WTC11 (cell line): ENCODE measurements at places on chromosomes 7 and 10.

GRCh38 chr7:117158941-117159697, 163.7 kb downstream of the WNT2 start:
- H3K27ac ChIP-seq: no peak overlapping the region
- H3K36me3 ChIP-seq: no peaks in the 10 kb centered on the region
- H3K4me1 ChIP-seq: no peaks in the 10 kb centered on the region

GRCh38 chr7:44275146-44275545, 50.2 kb downstream of the CAMK2B start:
- no peaks in the 10 kb centered on the region for H3K36me3 ChIP-seq
- no peak overlapping the region for H3K4me3 ChIP-seq
- peaks cover 3% of the 10 kb centered on the region; the same call in 1 of the 2 replicates for H3K4me1 ChIP-seq

DNA sequence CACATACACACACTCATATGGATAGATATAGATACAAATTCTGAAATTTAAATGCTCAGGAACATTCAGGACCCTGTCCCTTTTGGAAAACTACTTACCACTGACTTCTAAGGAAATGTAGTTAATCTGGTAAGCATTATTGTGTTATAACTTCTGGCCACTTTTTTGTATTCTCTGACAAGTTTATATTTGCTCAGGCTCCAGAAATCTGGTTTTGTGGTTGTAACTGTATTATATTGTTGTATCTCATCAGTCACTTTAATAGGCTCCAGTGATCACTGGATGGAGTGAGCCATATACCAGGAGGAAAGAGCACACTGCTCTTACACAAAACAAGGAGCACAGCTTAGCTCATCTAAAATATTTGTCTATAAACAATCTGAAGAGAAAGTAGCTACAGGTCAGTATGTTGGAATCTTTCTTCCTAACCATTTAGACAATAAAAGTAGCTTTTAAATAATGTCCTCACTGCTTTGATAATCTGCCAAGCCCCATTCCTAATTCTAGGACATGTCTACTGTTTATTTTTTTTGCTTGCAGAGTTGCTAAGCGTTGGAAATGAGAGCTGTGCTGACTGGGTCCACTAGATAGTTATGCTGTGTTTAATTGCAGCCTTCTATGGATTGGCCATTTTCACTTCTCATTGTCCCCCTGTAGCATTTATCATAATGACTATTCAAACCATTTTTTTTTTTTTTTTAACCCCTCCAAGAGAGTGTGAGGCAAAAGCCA, 43.8 kb downstream of the SMNDC1 start:
- no peaks in the 10 kb centered on the region for H3K27me3 ChIP-seq
- H3K4me3 ChIP-seq: no peak overlapping the region
- DNase-seq: no peak
- peaks cover 7% of the 10 kb centered on the region for H3K36me3 ChIP-seq
- no peaks in the 10 kb centered on the region for H3K4me1 ChIP-seq
- no peak overlapping the region for H3K27ac ChIP-seq

GRCh38 chr7:116802746-116803152, 59.6 kb upstream of the CAPZA2 start:
- no peak overlapping the region for H3K4me3 ChIP-seq
- H3K27me3 ChIP-seq: no peaks in the 10 kb centered on the region
- peaks cover 19% of the 10 kb centered on the region for H3K4me1 ChIP-seq
- no peak for DNase-seq
- peak overlapping the region; percentile 89; the same call in 1 of the 2 replicates for H3K27ac ChIP-seq

DNA sequence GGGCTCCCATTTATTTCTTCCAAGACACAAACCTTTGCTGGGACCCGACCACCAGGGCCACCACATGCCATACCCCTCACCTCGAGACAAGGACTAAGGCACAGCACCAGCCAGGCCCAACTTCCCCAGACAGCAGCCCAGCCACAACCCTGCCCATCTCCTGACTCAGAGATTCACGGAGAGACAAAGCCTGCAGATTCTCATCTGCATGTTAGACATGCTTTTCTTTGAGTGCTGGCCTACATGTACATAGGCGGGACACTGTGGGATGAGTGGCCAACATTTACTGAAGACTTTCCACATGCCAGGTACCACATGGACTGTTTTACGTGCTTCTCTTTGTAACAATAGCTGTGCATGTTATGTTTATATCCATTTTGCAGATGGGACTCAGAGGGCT, 221.3 kb upstream of the ZMIZ1 start:
- no peaks in the 10 kb centered on the region for H3K4me1 ChIP-seq
- DNase-seq: no peak
- H3K27me3 ChIP-seq: peaks cover 3% of the 10 kb centered on the region; the same call in 1 of the 2 replicates
- no peak overlapping the region for H3K4me3 ChIP-seq
- no peak overlapping the region for H3K27ac ChIP-seq
- no peaks in the 10 kb centered on the region for H3K36me3 ChIP-seq

- no peaks in the 10 kb centered on the region for H3K36me3 ChIP-seq
- H3K4me1 ChIP-seq: 0 out of 2 replicates have a peak, but pooled peaks cover 3% of the 10 kb centered on the region
- no peak overlapping the region for H3K27ac ChIP-seq
- H3K27me3 ChIP-seq: no peaks in the 10 kb centered on the region
Observed at GRCh38 chr10:79385392-79385795, 38.1 kb downstream of the PPIF start.

DNA sequence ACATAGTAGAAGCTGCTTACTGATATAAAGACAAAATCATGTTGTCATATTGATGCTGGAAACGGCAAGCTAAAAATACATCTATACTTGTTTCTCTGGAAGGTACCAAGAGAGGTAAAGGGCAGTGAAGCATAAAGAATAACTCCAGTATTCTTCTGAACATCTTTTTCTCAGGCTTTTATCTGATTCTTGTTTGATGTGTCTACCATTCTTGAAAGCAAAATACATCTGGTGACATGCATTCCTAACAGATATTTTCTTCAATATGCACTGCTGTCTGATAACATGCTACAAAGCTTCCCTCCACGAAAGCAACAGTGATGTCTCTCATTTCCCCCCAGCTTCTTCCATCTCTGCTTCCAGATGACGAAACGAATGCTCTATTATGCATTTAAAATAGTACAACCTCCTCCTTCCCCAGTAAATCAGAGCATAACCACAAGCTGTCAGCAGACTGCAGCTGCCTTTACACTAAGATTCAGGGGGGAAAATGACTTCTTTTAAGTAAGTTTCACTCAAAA, 100.8 kb downstream of the ARHGAP21 start:
- no peak overlapping the region for H3K4me3 ChIP-seq
- no peak for DNase-seq
- H3K4me1 ChIP-seq: no peaks in the 10 kb centered on the region

DNA sequence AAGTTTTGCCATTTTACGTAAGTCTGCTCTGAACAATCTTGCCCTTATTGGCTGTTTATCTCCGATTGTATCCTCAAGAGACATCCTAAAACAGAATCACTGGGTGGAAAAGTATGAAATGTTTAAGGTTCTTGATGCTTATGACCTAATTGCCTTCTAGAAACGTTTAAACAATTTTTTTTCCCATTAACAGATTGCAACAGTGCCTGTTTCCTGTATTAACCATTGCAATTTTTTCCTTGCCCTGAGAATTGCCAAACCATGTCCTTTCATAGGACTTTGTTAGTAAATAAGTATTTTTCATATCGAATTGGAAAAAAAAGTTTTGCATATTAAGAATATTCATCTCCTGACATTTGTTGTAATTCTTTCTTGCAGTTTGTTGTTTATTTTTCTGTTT, 639.8 kb downstream of the INHBA start:
- no peak overlapping the region for H3K4me3 ChIP-seq
- peaks cover 21% of the 10 kb centered on the region for H3K4me1 ChIP-seq
- no peak for DNase-seq
- peaks cover 1% of the 10 kb centered on the region for H3K36me3 ChIP-seq
- no peak overlapping the region for H3K27ac ChIP-seq

DNA sequence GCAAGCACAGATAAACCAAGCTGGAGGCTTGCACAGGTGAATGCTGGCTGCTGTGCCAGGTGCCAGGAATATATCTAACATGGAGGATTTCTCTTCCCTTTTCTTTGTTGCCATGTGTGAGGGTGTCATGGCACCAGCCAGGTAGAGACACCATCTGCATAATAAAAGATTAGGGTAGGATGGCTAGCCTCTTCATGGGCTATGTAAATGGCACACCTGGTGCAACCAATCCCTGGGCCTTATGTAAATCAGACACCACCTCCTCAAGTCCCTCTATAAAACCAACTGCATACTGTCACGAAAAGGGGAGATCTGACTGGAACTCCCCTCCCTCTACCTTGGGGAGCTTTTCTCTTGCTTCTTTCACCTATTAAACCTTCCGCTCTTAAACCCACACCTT, 322.5 kb upstream of the POM121L12 start:
- H3K4me3 ChIP-seq: no peak overlapping the region
- H3K27ac ChIP-seq: no peak overlapping the region
- no peaks in the 10 kb centered on the region for H3K27me3 ChIP-seq
- peaks cover 16% of the 10 kb centered on the region for H3K4me1 ChIP-seq
- no peak for DNase-seq
- peaks cover 8% of the 10 kb centered on the region for H3K36me3 ChIP-seq

DNA sequence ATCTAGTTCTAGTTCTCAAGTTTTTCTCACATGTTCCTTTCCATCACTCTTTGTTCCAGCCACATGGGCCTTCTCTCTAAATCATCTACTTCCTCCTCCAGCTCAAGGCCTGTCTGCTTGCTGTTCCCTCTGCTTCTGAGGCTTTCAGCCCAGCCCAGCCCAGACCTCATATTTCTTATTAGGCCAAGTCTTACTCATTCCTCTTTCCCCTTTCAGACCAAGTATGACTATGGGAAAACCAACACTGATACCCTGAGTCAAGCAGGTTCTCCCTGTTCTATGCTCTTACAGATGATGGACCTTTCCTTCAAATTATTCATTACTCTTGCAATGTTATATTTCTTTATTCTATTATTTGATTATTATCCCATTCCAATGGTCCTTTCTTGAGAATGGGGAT, 80.3 kb upstream of the SEM1 start:
- no peaks in the 10 kb centered on the region for H3K36me3 ChIP-seq
- no peaks in the 10 kb centered on the region for H3K27me3 ChIP-seq
- H3K4me1 ChIP-seq: peaks cover 31% of the 10 kb centered on the region
- no peak overlapping the region for H3K27ac ChIP-seq
- no peak overlapping the region for H3K4me3 ChIP-seq

DNA sequence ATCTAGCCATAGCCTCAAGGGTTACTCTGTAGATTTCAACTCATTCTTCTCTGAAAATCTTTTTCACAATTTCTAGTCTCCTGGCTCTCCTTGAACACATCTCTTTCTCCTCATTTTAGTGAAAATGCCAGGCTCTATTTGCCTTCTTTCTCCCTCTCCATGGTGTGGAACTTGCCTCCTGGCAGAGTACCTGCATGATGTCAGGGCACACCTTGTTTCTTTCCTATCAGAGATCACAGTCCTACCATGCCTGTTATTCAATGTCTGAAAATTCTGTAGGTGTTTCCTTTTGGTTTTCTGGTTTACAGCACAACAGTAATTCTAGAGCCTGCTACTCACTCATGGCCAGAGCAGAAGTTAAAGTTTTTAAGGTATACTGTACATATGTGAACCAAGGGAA, 237.8 kb downstream of the ADK start:
- H3K4me3 ChIP-seq: no peak overlapping the region
- 0 out of 2 replicates have a peak overlapping the region, but pooled peaks have one; percentile 11 for H3K27ac ChIP-seq
- no peaks in the 10 kb centered on the region for H3K27me3 ChIP-seq

GRCh38 chr10:50919010-50919409, 33.6 kb upstream of the A1CF start:
- no peaks in the 10 kb centered on the region for H3K4me1 ChIP-seq
- H3K36me3 ChIP-seq: peaks cover 22% of the 10 kb centered on the region
- H3K27ac ChIP-seq: no peak overlapping the region
- peaks cover 13% of the 10 kb centered on the region for H3K27me3 ChIP-seq
- no peak overlapping the region for H3K4me3 ChIP-seq
- no peak for DNase-seq

GRCh38 chr10:5944389-5945189, 32.8 kb downstream of the IL15RA start:
- no peaks in the 10 kb centered on the region for H3K36me3 ChIP-seq
- no peak for DNase-seq
- H3K27me3 ChIP-seq: no peaks in the 10 kb centered on the region
- H3K4me3 ChIP-seq: no peak overlapping the region
- H3K4me1 ChIP-seq: peaks cover 36% of the 10 kb centered on the region

- H3K27ac ChIP-seq: no peak overlapping the region
- no peaks in the 10 kb centered on the region for H3K4me1 ChIP-seq
- H3K36me3 ChIP-seq: peaks cover 9% of the 10 kb centered on the region
- no peaks in the 10 kb centered on the region for H3K27me3 ChIP-seq
Observed at GRCh38 chr7:44977959-44978335, 868 bp downstream of the MYO1G start.

DNA sequence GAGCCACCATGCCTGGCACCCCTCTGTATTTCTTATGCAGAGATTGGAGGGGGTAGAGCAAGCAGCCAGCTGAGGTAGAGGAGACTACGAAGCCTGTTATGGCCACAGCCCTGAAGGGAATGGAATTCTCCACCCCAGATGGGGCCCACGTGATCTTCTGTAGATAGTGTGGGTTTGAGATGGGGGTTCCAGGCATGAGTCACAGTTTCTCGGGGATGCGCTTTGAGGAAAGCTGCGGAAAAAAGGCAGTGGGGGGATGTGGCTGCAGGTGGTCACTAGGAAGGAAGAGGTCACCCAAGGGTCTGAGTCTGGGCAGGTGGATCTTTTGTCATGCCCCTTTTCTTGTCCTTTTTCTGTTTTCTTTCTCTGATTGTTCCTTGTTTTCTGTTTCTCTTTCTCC, 11.5 kb downstream of the FAM131B start:
- no peak overlapping the region for H3K27ac ChIP-seq
- peaks cover 12% of the 10 kb centered on the region for H3K27me3 ChIP-seq
- DNase-seq: no peak
- H3K4me3 ChIP-seq: no peak overlapping the region

- no peaks in the 10 kb centered on the region; the same call in 1 of the 2 replicates for H3K27me3 ChIP-seq
- no peak overlapping the region for H3K27ac ChIP-seq
- no peaks in the 10 kb centered on the region for H3K36me3 ChIP-seq
- no peak overlapping the region for H3K4me3 ChIP-seq
- DNase-seq: no peak
Observed at GRCh38 chr10:110615057-110615747, 28.9 kb upstream of the RBM20 start.

- DNase-seq: no peak
- H3K4me1 ChIP-seq: peaks cover 15% of the 10 kb centered on the region
- peaks cover 9% of the 10 kb centered on the region; the same call in 1 of the 2 replicates for H3K36me3 ChIP-seq
- H3K27ac ChIP-seq: no peak overlapping the region
Observed at GRCh38 chr10:70690589-70690988, 18.3 kb downstream of the ADAMTS14 start.

DNA sequence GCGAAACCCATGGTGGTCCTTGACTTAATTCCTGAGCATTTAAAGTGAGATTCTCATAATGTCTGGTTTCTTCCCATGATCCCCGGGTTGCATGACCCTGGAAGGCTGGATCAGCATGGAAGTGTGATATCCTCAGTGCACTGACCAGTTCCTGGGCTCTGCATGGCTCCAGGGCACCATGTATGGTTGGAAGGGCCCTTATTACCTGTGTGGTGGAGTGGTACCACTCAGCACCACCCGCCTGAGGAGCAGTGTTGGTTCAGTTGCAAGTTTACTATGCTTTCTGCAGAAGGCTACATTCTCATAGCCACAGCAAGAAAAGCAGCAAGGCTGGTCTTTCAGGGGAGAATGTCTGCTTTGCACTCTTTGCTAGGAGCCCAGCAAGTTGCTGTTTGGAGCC, 325.7 kb upstream of the MKI67 start:
- no peak overlapping the region for H3K4me3 ChIP-seq
- no peak overlapping the region for H3K27ac ChIP-seq
- H3K27me3 ChIP-seq: no peaks in the 10 kb centered on the region; the same call in 1 of the 2 replicates
- H3K36me3 ChIP-seq: no peaks in the 10 kb centered on the region
- H3K4me1 ChIP-seq: peaks cover 6% of the 10 kb centered on the region

- DNase-seq: no peak
- peaks cover 83% of the 10 kb centered on the region for H3K36me3 ChIP-seq
- H3K27me3 ChIP-seq: peaks cover 25% of the 10 kb centered on the region
- no peak overlapping the region for H3K27ac ChIP-seq
Observed at GRCh38 chr7:154473360-154473759, 421.2 kb downstream of the DPP6 start.
